Smooth muscle cell of the umbilical artery (primary cell): ENCODE measurements at places on chromosomes 7 and 10. TPM values are rescaled to one million over a fixed set of nuclear protein-coding genes. Genes with fewer than 3 reads are reported as not detected.

Gene SLC26A5
- not detected in 2 replicates for total RNA-seq

Gene MDFIC
- total RNA-seq, result 31.5 and 46.2 TPM in 2 replicates

Gene TBXAS1
- total RNA-seq, result 0.30 and 2.4 TPM in 2 replicates

Gene SFXN2
- total RNA-seq, result 2.4 and 6.4 TPM in 2 replicates

Gene NPSR1
- not detected in 2 replicates for total RNA-seq

Gene TMEM26
- 0.28 and 0.59 TPM in 2 replicates for total RNA-seq
